CD4-positive, alpha-beta memory T cell (primary cell): ENCODE measurements at places on chromosomes 7 and 10. TPM values are rescaled to one million over a fixed set of nuclear protein-coding genes. Genes with fewer than 3 reads are reported as not detected.

DNA sequence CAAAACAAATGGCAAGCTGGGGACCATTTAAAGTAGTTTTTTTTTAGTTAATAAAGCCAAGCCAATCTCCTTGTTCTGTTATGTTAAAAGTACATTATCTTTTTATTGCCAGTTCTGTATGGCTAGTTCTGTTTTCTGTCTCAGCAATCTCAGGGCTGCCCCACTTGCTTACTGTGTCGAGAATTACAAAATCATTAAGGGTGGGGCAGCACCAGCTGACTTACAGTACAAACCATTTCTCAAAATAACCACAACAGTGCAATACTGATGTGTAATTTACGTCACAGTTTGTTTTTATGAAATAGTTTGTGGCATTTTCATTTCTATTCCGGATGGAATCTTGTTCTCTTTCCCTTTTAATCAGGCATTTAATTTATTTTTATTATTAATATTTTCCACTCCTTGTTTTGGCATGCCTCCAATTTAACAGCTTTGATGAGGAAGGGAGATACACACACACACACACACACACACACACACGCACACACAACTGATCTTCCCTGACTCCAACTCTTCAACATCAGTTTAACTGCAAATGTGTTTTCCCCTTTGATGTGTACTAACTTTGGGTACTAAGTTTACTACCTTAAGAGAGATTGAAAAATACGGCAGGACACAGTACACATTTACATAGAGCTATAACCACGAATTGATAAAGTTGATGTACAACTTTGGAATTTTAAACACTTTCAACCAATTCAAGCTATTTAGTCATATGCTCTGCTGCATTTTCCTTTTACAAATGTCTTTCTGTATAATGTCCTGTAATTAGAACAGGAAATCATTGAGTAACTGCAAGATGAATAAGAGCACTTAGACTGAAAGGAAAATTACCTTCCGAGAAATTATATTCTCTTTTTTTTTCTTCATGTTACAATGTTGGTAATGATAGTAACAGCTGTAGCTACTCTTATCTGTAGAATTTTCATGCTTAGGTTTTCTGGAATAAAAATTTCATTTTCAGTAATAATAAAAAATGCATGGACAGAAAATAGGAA, 91.5 kb downstream of the ARID5B start:
- DNase-seq: peak; percentile 83
- H3K36me3 ChIP-seq: no peaks in the 10 kb centered on the region
- H3K4me3 ChIP-seq: peak overlapping the region; percentile 39

DNA sequence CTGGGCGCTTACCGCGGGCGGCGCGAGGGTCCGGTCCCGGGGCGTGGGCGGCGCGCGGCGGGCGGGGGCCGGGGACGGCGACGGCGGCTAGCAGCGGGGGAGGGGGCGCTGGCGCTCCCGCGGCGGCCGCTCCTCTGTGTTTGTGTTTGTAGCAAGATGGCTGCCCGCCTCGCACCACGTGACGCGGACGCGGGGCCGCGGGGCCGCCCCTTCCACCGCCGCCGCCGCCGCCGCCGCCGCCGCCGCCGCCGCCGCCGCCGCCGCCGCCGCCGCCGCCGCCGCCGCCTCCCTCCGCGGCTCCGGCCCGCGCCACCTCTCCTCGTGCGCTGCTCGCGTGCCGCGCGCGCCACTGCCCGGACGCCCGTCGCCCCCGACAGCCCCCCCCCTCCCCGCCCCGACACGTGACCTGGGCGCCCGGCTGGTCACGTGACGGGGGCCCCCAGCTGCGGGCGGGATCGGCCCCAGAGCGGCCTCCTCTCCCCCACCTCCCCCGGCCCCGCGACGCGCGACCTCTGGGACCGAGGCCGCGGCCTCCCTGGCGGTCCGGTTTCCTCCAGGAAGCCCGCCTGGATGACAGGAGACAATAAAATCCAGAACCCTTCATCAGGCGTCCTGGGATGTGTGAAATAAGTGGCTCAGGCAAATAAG, at the start of gene GIGYF1:
Gene GIGYF1, minus strand, starts transcription at position 153 of the 648 bp plus-strand sequence. CDS start 6,012 bp downstream, outside the sequence.
- H3K4me3 ChIP-seq: peak within 1 kb of the TSS; percentile 53
- DNase-seq: peak; percentile 71
- H3K4me1 ChIP-seq: peaks cover 40% of the 10 kb centered on the region
- H3K27me3 ChIP-seq: no peaks in the 10 kb centered on the region

NKX2-3 gene
- total RNA-seq: not detected

GRCh38 chr7:27367179-27367932, 124.8 kb downstream of the EVX1 start:
- H3K27ac ChIP-seq: no peak overlapping the region
- no peaks in the 10 kb centered on the region for H3K4me1 ChIP-seq
- no peak overlapping the region for H3K4me3 ChIP-seq

DNA sequence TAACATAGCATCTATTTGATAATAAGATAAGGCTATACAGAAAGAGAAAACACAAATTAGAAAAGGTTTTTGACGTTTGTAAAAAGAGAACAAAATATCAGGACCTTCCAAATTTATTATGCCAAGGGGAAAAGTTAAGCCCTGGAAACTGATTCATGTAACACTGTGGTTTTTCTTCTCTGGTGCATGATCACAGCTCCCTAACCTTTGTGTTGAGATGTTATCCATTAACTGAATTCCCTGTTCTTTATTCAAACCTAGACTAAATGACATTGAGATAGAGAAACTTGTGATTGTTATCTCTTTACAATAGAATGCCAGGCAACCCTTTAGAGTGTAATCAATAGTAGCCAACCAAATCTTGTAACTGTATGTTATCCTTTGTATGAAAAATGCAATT, 141.5 kb upstream of the NRG3 start:
- H3K4me3 ChIP-seq: no peak overlapping the region
- no peaks in the 10 kb centered on the region for H3K27me3 ChIP-seq
- H3K27ac ChIP-seq: no peak overlapping the region
- no peaks in the 10 kb centered on the region for H3K4me1 ChIP-seq

LMBR1 gene
- 73.9 TPM for total RNA-seq

- H3K4me1 ChIP-seq: peaks cover 16% of the 10 kb centered on the region
- no peaks in the 10 kb centered on the region for H3K36me3 ChIP-seq
- H3K27me3 ChIP-seq: no peaks in the 10 kb centered on the region
- no peak for DNase-seq
- no peak overlapping the region for H3K27ac ChIP-seq
These were observed 3.6 kb upstream of the RABGEF1 start for GRCh38 chr7:66736892-66737291.

DNA sequence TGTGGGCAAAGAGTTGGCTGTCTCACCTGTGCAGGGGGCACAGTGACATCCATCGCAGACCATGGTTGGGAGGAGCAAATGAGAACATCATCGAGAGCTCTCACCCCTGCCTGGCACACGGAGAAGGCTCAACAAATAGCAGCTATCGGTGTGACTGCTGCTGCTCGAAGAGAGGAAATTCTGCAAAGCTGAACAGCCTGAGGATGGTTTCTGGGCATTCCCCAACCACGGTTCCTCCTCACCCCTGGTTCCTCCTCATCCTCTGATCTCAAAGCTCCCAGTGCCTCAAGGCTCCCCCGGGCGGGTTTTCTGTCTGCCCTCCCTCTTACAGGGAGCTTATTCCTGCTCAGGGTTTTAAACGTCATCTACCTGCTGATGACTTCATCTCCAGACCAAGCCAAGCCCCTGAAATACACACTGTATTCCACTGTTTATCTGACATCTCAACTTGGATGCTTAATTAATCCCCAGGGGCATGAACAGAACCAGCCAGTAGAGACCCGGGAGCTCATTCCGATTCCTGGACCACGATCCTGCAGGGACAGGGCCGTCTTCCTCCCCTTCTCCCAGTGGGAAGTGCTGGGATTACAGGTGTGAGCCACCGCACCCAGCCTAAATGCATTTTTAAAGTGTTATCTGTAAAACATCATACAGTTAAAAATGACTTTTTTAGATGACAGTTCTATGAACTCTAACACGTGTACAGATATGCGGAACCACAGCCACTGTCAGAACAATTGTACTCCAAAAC, 19.5 kb upstream of the NOM1 start:
- no peaks in the 10 kb centered on the region for H3K27me3 ChIP-seq
- H3K4me1 ChIP-seq: peaks cover 11% of the 10 kb centered on the region
- DNase-seq: peak; percentile 44

DNA sequence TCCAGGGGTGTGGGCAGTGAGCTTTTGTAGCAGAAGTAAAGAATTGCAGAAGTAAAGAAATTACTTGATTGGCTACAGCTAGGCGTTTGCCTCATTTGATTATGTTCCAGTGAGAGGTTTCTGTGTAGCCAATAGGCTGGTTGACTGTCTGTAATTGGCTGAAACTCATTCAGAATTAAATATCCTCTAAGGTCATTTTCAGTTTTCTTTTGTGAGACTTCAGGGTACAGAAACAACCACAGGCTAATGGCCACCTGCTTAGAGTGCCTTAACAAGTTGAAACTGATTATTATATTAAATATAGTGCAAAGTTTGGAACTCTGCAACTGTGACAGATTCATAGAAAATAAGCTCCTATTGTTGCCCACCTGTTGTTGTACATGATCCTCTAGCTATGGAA, 10.6 kb downstream of the SEC61A2 start:
- no peaks in the 10 kb centered on the region for H3K27me3 ChIP-seq
- DNase-seq: no peak
- no peak overlapping the region for H3K27ac ChIP-seq
- H3K4me1 ChIP-seq: no peaks in the 10 kb centered on the region
- peaks cover 16% of the 10 kb centered on the region for H3K36me3 ChIP-seq

DNA sequence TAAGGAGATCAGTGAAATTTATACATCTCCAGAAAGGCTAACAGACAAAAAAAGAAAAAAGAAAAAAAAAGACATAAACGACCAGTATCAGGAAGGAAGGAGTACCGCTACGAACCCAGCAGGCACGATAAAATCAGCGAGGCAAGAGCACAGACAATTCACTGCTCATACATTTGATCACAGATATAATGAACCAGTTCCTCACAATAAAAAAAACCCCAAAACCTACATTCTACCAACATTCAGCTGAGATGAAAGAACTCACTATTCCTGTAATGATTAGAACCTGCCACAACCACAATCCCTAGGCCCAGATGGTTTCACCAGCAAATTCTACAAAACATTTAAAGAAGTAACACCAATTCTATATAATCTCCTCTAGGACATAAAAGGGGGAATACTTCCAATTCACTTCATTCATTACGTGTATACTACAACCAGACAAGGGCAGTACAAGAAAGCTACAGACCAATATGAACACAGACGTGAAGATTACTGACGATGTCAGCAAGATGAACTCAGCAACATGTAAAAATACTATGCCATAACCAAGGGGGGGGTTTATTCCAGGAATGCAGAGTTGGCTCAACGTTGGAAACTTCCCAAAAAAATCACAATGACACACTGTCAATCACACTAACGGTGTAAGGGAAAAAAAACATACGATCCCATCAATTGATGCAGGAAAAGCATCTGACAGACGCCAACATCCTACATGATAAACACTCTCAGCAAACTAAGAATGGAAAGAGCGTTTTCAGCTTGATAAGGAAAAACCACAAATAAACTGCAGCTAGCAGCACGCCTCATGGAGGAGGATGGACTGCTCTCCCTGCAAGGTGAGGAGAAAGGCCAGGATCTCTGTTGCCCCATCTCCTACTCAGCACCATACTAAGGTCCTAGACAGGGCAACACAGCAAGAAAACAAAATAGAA, 256.2 kb downstream of the ELFN1 start:
- peaks cover 68% of the 10 kb centered on the region for H3K4me1 ChIP-seq
- H3K4me3 ChIP-seq: peak overlapping the region; percentile 13
- H3K36me3 ChIP-seq: no peaks in the 10 kb centered on the region
- H3K27ac ChIP-seq: peak overlapping the region; percentile 20
- H3K27me3 ChIP-seq: no peaks in the 10 kb centered on the region
